Kidney tubule cell (primary cell): ENCODE measurements at places on chromosomes 6 and 20.

GRCh38 chr6:169238766-169239165 is 14.9 kb downstream of the THBS2 start:
- no peak for DNase-seq

DNA sequence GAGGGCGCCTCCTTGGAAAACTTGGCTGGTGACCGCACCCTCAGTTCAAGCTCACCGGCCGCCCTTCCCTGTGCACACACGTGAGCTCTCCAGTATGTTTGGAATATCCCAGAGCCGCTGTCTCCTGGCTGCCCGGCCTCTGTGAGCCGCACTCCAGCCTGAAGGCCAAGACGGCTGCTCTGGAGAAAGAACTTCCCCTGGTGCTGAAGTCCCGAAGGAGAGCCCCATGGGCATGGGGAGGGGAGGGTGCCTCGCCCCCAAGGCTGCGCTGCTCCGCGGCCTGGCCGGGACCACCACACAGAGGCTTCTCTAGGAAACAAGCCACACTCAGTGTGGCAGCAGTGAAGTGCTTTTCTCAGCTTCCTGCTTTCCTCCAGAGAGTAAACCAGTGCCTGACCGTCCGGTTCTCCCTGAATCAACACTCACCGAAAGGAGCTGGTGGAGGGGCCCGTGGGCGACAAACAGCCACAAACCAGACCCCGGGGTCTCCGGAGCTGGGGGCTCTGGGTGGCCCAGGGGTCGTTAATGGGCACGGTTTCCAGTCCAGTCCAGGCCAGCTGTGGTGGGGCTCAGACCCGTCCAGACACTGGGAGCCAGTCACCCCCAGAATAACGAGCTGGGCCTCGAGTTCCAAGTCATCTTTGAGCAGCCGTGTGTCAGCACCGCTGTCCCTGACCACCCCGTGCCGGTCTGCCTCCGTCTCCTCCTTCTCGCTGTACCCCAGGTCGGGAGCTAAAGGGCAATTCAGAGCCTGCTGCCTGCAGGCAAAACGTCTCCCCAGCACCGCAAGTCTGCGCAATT is 87.4 kb upstream of the BHLHE23 start:
- no peak for DNase-seq

DNA sequence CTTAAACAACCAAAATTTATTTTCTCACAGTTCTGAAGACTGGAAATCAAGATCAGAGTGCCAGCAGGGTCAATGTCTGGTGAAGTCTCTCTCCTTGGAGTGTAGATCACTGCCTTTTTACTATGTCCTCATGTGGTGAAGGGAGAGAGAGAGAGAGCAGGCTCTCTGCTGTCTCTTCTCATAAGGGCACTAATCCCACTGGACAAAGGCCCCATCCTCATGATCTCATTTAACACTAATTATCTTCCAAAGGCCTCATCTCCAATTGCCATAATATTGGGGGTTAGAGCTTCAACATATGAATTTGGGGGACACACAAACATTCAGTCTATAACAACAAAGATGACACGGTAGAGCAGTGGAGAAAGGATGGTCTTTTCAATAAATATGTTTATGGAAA is 27.4 kb downstream of the SOBP start:
- DNase-seq = no peak

DNA sequence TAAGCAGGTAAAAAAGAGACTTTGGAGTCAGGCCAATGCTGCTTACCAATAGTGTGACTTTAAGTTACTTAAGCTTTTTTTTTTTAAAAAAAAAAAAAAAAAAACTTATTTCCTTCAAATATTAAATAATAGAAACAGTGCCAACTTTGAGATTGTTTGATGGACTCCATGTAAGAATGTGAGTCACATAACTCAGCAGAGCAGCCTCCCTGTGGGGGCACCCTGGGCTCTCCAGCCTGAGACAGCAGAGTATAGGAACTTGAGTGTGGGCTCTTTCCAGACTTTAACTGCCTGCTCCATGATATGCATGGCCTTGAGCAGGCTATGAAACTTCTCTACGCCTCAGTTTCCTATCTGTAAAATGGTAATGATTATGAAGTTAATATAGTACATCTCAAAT is 113.3 kb upstream of the SAMD5 start:
- no peak for DNase-seq

DNA sequence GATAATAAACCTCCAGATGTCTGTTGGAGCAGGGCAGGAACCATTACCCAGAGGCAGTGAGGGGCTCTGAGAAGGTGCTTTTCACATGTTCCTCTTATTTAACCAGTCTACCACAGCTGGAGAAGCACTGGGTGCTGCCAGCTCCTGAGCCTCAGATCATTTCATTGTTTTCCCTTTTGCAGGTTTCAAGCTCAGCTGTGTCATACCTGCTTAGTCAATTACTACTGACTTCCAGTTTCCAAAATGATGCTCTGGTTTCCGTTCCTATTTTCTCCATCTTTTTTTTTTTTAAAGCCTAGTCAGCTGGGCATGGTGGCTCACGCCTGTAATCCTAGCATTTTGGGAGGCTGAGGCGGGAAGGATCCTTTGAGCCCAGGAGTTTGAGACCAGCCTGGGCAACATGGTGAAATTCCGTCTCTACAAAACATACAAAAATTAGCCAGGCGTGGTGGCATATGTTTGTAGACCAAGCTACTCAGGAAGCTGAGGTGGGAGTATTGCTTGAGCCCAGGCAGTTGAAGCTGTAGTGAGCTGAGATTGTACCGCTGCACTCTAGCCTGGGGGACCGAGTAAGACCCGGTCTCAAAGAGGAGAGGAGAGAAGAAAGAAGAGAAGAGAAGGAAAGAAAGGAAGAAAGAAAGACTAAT is 6.7 kb downstream of the FLOT1 start:
- DNase-seq = no peak

DNA sequence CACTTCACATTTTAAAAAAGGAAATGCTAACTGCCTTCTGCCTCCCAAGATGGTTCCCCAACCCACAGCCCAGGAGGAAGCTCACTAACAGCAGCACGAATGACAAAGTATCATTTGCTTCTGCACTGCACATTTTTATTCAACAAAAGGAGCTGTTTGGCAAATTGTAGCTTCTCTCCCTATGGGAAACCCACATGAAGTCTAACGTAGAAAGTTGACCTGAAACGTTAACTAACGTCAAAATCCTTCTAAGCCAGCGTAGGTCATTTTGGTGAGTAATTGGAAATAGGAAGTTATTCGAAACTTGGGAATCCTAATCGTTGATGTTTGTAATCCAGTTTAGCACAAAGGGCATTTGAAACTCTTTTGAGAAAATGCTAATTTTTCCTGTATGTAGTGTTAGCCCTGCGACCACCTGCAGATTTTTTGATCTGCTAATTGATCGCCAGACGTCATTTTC is 2.9 kb downstream of the SALL4 start:
- no peak for DNase-seq

DNA sequence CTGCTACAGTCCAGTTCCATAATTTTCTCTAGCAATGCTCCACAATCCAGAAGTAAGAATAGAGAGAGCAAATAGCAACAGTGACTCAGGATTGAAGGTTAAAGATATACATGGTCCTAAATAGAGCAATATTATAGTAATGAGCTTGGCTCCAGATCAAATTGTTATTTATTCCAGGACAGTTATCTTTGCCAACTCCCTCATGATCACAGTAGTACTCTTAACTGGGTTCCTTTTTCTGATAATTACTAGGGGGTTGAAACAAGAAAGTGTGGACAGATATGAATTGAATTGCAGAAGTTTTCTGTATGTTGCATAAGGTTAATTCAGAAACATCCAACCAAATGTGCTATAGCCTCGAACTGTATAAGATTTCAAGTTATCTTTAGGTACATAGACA is 11.9 kb downstream of the FAM184A start:
- no peak for DNase-seq

- DNase-seq = peak; percentile 92
These were observed 23.5 kb downstream of the CARMIL1 start for GRCh38 chr6:25302677-25303128.

GRCh38 chr20:7248281-7249201 is 481.1 kb downstream of the BMP2 start:
- no peak for DNase-seq

GRCh38 chr6:141956868-141957267 is 175.9 kb upstream of the GJE1 start:
- DNase-seq = no peak

DNA sequence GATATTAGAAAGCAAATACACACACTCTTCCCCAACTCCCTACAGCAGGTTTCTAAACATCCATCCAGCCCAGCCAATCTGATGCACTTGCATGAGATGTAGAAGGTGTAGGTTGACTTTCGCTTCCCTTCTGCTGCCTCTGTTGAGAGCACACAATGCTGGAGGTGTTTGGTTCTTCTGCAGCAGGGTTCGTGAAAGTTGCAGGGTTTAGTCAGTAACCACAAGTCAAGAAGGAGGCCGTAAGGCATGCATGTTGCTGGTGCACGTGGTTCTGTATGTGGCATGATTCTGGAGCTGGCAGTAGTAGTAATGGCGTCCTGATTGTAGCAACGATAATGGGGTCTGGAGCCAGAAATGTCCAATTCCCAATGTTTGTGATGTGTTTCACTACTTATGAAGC is 53.0 kb downstream of the DEK start:
- no peak for DNase-seq

DNA sequence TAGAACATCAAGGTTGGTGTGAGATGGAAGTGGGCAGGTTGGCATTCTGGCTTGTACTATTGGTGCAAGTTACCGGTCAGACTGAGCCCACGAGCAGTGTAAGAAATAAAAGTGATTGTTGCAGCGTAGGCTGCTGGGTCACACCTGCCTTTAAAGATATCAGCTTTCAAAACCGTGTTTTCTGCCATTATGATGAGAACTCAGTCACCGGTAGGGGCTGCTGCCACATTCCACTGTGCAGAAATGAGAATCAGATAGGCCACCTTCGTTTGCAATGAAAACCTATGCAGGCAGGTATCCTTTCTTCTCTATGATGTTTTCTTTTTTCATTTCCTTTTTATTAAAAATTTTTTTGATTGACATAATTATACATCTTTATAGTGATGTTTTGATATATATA is 168.5 kb downstream of the MYLK4 start:
- no peak for DNase-seq

GRCh38 chr6:71913444-71914234 is 27.3 kb downstream of the RIMS1 start:
- no peak for DNase-seq

DNA sequence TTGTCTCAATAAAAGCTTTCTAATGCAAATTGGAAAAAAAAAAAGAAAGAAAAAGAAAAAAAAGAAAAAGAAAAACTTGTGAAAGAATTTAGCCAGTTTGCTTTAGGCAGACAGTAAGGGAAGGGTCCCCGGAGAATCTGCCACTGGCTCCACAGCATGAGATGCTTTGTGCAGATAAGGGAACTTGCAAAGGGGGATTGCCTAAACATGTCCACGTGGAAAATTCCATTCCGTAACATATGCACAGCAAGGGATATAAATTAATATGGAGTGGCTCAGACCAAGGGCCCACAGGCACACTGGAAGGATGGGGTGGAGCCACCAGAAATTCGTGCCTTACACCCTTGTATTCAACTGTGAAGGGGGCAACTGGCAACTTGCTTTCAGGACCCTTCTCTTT is 45.4 kb downstream of the MKKS start:
- DNase-seq = no peak

GRCh38 chr20:62752671-62753501 is 43.4 kb upstream of the MRGBP start:
- no peak for DNase-seq

- no peak for DNase-seq
These were observed 841.1 kb upstream of the MANEA start for GRCh38 chr6:94736236-94736635.

DNA sequence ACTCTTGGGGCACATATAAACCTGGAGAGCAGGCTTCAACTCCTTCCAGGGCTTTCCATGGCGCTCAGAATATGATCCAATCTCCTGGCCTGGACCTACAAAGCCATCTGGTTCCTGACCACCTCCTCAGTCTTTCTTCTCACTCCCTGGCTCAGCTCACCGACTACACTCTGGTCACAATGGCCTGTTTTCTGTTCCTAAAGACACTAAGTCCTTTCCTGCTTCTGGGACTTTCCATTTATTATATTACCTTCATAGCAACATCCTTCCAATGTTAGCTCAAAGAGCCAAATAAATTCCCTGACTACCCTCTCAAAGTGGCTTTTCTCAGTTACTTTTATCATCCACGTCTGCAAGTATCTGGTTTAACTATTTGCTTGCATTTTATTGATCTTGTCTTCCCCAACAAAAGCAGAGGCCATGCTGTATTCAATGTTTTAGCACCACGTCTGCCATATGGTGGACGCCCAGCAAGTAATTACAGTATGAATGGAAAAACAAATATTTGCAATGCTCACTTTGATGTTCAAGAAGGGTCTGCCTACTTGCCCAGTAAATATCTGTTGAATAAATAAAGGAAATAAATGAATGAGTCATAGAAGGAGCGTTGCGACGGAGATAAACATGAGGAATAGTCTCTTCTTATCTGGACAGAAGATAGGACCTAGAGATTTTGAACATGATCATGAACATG is 328.4 kb downstream of the ESR1 start:
- DNase-seq = no peak

- DNase-seq = no peak
These were observed 14.3 kb upstream of the SERINC3 start for GRCh38 chr20:44536175-44536574.

- peak; percentile 53 for DNase-seq
These were observed 551.2 kb downstream of the QKI start for GRCh38 chr6:163965426-163966348.

GRCh38 chr6:21451546-21452013 is 142.0 kb upstream of the SOX4 start:
- DNase-seq = no peak

DNA sequence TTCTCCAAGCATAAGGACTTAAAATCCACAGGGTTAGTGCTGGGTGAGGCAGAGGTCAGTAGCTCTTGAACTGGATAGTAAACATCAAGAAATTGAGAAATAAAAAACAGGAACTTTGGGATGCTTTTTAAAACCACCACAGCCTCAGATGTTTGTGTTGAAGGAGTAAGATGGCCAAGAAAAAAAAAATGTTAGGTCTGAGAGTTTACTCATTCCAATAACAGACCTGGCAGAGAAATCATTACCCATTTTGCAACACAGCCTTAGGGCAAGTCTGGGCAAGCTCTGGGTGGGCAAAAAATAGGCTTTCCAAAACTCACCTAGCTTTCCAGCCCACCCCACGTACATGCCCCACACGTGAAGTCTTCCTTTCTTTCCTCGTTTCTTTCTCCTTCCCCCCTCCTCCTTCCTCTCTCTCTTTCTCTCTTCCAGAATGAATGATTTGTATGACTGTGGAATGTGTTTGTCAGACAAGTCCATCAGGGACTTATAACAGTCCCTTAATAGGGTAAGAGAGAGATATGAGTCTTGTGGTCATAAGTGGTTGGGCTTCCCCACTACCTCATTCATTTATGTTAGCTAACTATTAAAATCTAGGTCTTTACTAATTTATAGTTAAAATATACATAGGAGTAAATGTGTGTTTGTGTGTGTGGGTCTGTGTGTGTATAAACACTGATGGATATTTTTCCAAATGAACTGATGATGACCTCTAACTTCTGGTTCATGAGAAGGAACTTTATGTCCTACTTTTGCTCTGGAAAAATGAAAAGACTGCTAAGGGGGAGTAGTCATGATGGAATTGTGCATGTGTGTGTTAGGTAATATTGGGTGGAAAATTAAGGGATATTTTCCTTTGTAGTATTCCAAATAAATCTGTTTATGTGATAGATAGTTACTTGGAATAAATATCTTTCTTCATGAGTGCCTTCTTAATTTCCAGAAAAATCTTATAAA is 18.0 kb upstream of the DSE start:
- DNase-seq = peak; percentile 57
